ENCODE measurements at places on chromosomes 3 and 15.

GRCh38 chr3:151306168-151306810, 10.3 kb downstream of the GPR87 start:
- DNase-seq, result no peak

- DNase-seq, result no peak
These were observed 243.0 kb downstream of the CLSTN2 start for GRCh38 chr3:140177943-140178342.

DNA sequence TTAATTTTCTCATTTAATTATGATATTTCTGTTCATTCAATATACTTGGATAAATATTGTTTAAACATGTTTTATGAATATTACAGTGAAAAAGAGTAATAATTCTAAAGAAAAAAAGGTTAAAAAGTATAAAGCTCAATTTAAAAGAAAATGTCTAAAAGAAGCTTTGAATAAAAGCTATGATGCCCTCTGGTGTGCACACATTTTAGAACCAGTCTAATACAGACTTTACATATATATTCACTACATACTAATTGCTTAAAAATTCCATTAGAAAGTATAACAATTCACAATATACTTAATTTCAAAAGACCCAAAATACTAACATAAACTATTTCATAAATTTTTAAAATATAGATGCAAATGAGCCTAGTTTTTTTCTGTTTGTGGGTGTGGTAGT, 909.1 kb upstream of the ROBO1 start:
- no peak for DNase-seq

GRCh38 chr15:96232335-96232734, 98.2 kb upstream of the NR2F2 start:
- no peak for DNase-seq

DNA sequence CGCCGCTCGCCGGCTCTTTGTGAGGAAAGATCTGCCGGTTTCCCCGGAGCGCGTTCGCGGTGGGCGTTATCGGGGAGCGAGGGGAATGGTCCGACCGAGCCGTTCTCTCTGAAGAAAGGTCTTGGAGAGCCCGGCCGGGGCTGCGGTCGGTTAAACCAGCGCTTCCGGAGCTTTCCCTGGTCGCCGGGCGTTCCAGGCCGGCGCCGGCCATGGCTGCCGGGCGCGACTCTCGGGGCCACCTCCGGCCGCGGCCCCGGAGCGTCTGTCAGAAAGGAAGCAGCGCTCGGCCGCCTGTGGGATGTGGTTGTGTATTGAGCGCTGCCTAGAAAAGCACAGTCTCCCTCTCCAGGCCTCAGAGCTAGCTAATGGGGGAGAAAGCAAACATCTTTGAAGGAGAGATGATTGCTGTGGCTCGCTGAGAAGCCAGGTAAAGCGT, 731 bp downstream of the FYTTD1 start:
- no peak for DNase-seq

- DNase-seq, result no peak
These were observed 27.9 kb downstream of the FRG2C start for GRCh38 chr3:75692061-75692460.
